Mucosa of descending colon (tissue), 3 donors: ENCODE measurements at places on chromosomes 1 and 21.
A peak's percentile ranks its signal among the peaks of the same experiment; 100 is the strongest.

DNA sequence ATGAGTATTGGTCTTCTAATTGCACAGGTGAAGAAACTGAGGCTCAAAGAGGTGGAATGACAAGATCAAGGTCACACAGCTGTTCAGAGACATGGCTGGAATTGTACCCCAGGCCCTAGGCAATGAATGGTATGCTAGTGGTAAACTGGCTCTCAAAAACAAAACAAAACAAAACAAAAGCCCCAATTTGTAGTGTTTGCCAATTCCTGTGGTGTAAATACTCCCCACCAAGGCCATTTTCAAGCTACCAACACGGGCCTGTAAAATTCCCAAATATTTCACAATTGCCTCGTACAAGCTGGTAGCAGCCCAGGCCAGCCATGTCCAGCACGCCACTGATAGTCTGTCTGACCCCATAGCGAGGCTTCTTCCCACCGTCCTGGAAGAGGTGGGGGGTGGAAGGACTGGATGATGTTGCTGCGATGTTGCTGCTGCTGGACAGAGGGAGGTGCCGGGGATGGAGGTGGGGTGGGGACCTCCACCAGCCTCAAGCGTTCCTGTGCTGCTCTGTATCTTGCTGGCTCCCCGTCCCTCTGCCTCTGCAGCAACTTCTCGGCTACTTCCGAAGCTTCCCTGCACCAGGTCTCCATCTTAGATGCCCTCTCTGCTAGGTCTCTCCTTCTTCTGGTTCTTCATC, 62.2 kb upstream of the RUNX3 start:
- DNase-seq: no peak

- no peak for DNase-seq
These were observed 35.1 kb downstream of the TMEM51 start for GRCh38 chr1:15188678-15189077.

GRCh38 chr1:213692321-213692720, 295.5 kb upstream of the PROX1 start:
- DNase-seq: peak; percentile 74

- DNase-seq: peak; percentile 85
These were observed at the start of gene ST6GALNAC3 for GRCh38 chr1:76074321-76075187. Gene ST6GALNAC3 (plus strand): TSS chr1:76074746.

DNA sequence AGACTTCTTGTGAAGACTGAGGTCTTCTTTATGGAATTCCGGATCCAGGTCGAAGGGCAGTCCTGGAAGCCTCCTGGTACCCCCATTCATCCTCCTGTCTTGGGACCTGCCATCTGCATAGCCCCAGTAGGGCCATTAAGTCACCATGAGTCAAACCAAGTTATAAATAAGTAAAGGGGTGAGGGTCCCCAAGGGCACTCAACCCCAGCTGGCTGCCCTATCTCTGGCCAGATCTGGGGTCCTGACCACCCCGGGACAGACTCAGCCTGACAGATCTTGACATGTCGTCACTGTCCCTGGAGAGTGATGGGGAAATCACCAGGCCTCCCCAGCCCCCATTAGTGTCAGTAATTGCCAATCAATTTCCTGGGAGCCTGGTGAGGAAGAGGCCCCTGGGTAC, 108.7 kb downstream of the EPHB2 start:
- no peak for DNase-seq

- no peak for DNase-seq
These were observed 2.8 kb upstream of the EFHD2 start for GRCh38 chr1:15406614-15407559.

DNA sequence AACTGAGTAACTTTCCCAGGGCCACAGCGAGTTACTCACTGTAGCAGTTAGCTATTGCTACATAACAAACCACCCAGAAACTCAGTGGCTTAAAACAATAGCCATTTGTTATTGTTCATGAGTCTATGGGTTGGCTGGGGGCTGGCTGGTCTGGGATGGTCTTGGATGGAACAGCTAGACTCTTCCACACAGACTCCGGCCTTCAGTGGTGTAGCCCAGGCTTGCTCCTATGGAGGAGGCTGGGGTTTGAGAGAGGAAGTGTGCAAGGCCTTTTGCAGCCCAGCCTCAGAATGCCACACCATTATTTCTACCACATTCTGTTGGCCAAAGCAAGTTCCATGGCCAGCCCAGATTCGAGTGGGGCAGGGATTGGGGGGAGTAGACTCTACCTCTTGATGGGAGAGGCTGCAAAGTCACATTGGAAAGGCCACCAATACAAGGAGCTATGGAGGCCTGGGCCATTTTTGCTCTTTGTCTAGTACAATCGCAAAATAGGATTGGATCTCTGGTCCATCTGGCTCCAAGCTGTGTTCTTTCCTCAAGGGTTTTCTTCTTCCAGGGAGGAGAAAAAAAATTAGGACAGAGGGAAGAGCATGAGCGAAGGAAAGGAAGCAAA, 37.5 kb upstream of the TTC22 start:
- no peak for DNase-seq

DNA sequence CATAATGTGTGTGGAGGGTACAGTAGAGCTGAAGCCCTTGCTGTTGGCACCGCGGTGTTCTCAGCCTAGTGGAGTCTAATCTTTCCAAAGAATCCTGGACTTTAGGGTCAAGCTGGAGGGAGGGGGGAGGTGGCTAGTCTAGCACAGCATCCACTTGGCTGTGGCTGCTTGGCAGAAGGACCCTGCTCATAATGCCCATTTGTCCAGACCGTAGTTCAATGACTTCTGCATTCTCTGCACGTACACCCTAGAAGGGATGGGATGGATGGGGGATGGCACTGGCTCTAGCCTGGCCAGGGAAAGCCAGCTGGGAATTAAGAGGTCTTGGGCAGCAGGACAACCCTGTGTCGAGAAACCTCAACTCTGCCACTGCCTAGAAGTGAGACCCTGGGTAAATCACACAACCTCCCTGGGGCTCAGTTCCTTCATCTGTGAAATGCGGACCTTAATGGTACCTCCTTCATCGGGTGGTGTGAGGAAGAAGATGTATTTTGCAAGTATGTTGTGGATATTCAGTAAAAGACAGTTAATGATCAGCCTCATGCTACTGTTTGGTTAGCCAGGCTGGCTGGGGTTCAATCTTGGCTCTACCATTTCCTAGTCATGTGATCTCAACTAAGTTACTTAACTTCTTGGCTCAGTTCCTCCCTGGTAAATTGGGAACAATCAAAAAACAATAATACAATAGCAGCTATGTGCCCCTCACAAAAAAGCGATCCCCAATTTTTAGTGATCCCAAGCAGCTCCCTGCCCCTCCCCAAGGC, 27.2 kb upstream of the CLIC4 start:
- DNase-seq: no peak

GRCh38 chr1:209692745-209693504, 11.7 kb upstream of the HSD11B1 start:
- DNase-seq: no peak

DNA sequence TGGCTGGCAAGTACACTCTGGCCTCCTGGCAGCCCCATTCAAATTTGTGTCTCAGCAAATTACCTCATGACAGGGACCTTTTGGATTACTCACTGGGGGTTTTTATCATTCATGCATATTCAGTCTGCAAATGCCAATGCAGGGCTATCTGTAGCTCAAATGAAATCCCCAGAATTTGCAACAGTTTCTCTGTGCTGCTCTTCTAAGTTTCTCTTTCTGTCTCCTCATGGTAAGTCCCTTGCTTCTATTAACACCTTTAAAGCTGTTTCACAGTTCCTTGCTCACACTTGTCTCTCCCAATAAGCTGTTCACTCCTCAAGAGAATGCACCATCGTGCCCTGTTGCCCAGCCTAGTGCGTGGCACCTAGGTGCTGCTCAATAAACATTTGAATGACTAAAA, 3.3 kb upstream of the FAM78B start:
- no peak for DNase-seq

- no peak for DNase-seq
These were observed 66.4 kb downstream of the RGS13 start for GRCh38 chr1:192702212-192702902.

GRCh38 chr1:45260244-45260643, 53.8 kb upstream of the ZSWIM5 start:
- no peak for DNase-seq

- DNase-seq: no peak
These were observed 45.7 kb downstream of the KCNN3 start for GRCh38 chr1:154824179-154825000.

GRCh38 chr1:180920702-180921101, 8.0 kb downstream of the KIAA1614 start:
- DNase-seq: no peak

DNA sequence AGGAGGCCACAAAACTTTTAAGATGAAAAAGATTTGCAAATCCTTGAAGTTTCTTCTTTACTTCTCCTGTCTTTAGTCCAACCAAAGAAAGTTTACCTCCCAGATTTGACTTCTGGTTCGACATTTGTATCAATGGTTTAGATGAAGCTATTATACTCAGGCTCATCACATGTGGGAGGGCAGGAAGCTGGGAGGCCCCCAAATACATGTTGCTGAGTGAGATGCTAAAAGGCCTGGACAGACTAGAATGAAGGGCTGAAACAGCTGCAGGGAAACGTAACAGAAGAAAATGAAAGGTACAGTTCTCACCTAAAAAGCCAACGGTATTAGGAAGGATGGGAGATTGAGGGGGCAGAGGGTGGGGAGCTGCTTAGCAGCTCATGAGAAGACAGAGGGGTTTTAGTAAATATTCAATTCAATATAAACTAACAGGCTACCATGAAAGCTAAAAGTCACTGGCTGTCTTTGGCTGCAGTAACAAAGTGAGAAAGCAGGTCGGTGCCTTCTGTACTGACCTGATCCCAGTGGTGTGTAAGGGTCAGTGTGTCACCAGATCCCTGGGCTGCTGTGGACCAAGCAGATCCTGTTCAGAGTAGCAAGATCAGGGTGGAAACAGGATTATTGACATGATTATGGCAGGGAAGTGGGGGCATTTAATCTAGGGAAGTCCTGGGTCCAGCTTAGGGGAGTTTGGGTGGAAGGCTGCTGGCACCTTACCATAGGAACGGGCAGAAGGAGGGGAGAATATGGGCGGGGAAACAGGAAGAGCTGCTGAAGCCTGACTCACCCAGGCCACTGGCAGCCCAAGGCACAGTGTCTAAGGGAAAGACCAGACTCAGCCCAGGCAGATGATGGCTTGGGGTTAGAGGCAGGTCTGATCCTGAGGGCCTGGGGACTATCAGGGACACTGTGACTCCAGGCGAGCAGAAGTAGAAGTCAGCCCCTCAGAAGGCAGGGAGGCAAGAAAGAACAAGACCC, 60.4 kb downstream of the KCNN3 start:
- no peak for DNase-seq

DNA sequence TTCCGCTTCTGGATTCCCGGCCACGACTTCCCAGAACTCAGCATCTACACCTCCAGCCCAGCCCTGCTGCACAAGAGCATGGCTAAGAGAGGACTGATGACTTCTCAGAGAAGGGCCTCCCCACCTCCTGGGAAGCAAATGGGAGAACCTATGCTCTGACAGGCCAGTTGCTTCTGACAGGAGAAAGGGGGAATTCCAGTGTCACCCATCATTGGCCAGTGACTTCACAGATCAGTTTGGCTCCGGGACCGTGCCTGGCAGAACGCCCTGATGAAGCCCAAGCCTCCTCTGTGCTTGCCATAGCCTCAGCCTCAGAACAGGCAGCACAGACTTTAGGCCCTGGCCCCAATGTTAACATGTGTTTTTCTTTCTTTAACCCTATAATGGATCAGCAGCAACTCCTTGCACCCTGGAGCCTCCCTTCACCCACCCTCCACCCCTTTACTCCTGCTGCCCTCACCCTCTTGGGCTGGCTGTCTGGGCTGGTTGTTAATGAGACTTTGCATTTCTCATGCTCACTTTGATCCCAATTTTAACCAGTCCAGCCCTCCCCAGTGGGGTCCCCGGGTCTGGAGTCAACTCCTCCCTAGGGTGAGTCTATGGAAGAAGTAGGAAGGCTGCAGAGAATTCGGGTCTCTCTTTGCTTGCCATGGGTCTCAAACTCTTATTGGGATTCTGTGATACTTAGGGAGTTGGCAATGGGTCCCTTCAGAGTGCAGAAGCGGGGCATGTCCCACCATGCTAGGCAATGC, 42.7 kb upstream of the SLC30A1 start:
- no peak for DNase-seq

GRCh38 chr1:102084771-102085535, 88.2 kb upstream of the OLFM3 start:
- DNase-seq: no peak

DNA sequence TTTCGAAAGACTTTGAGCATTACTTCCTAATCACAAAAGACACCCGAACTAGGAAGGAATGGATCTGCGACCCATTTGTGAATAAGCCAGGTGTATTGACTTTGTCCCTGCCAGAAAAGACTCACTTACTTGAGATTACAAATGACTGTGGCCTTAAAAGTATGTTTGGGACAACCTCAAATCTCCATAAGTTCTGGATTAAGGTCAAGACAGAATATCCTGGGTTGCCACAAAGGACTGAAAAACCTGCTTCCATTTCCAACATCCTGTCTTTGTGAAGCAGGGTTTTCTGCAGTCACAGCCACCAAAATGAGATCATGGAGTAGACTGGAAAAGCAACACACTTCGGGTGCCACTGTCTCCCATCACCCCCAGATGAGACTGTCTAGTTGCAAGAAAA, 537.4 kb upstream of the ZRANB2 start:
- DNase-seq: no peak

GRCh38 chr1:153341431-153341934, 7.2 kb downstream of the PGLYRP4 start:
- no peak for DNase-seq

DNA sequence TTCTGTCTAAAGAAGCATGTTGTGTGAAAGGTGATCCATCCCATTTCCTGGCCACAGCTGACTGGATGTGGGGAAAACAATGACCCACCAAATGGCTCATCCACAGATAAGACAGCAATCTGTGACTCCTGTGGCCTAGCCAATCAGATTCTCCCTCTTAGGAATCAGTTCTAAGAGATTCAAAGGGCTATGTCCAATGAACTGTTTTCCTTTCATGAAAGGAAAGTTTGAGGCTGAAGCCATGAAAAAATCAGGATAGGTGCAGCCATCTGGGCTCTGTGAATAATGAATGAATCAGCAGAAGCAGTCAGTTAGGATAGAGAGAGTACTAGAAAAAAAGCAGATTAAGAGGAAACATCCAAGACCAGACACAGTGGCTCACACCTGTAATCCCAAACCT, 164.7 kb downstream of the NRIP1 start:
- DNase-seq: no peak

GRCh38 chr1:17563494-17564281, 24.2 kb downstream of the ARHGEF10L start:
- no peak for DNase-seq
